ENCODE measurements at places on chromosomes 3 and 15.

- no peak for DNase-seq
These were observed 88.2 kb upstream of the C2CD4B start for GRCh38 chr15:62253294-62253693.

- DNase-seq = no peak
These were observed 12.8 kb downstream of the VILL start for GRCh38 chr3:38003371-38003816.

DNA sequence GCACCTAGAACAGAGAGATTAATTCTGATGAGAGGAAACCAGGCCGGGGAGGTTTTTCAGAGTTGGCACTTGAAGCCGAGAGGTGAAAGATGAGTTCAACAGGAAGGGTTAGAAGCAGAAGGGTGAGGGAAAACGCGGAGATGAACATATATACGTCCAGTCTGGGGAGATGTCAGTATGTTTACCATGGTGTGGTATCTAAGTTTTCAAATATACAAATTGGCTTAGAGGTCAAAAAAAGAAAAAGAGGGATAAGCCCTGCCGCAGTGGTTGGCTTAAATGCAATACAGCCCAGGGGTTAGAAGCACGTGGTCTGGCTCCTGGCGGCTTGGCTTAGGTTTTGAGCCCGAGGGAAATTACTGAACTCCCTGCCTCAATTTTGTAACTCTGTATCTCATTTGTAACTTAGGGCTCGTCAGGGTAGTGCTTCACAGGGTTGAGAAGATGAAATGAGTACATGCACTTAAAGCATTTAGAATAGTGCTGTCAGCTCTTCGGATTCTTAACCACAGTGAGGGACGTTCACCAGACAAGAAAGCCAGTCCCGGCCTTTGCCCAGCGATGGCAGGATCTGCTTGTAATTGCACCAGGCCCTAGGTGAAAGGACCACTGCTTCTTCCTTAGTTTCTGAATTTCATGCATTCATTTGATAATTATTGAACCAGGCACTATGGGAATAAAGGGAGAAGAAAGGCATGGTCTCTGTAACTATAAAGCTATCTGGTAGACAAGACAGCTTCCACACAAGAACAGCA, 6.4 kb downstream of the HES1 start:
- no peak for DNase-seq

GRCh38 chr3:107637416-107638183, 114.8 kb downstream of the BBX start:
- no peak for DNase-seq

- no peak for DNase-seq
These were observed 68.7 kb downstream of the GSK3B start for GRCh38 chr3:120025520-120025919.

DNA sequence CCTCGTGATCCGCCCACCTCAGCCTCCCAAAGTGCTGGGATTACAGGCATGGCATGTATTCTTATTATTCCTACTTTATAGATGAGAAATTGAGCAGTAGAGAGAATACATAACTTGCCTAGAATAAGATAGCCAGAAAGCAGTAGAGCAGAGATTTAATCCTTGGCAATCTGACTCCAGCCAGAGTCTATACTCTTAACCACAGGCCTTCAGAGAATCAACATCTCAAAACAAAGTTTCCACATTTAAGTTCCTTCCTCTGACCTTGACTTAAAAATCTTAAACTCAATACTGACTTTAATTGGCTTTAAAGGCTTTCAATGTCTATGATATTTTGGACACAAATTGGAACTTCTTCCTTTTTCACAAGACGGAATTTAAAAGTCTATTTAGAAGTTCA, 37.1 kb downstream of the ZNF106 start:
- DNase-seq = no peak
